ENCODE measurements at places on chromosomes 11 and 22.

DNA sequence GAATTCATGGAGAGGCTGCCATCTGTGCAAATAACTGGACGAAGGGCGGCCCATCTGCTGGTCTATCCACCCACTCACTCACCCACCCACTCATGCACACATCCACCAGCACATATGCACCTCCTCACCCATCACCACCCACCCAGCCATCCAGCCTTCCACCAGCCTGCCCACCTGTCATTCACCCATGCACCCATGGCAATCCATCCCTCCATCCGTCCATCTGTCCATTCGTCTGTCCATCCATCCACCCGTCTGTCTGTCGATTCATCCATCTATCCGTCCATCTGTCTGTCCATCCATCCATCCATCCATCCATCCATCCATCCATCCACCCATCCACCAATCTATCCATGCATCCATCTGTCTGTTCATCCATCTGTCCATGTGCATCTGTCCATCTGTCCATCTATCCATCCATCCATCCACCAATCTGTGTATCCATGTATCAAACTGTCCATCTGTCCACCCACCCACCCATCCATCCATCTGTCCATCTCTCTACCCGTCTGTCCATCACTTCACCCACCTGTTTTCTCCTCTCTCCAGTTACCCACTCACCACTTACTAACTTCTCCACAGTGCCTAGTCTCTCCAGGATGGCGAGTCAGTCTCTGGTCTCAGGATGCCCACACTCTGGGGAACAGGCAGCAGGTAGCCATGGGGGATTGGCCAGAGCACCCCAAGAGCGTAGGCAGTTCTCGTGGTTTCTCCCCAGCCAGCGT, 8.9 kb downstream of the TRPM5 start:
- DNase-seq, result no peak

DNA sequence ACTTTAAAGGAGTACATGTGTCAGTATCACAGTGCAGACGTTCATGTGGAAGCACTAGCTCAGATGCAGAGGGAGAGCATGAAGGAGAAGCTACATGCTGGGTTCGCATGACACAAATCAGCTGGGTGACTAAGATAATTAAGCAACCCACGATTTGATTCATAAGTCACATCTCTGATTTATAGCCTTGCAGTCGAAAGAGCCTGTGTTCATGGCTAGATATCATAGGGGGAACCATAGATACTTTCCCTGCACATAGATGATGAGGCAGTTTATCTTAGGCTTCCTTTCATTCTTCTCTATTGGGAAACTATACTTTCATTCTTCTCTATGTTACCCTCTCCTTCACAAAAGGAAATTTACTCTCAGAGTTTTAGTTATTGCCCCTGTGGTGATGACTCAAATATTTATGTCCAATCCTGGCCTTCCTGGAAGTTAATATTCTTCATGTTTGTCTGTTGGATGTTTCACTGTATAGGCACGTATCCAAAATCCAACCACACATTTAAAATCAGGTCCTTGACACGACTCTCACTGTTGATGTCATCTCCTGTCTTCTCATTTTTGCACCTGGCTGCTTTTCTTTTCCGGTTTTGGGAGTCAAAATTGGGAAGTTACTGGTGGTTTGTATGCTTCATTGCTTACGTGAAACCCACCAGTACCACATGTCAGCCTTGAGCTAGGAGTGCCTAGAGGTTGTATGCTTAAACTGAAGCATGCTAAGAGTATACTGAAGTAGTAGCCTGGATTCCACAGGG, 56.3 kb upstream of the SLC5A12 start:
- DNase-seq, result peak; percentile 90

DNA sequence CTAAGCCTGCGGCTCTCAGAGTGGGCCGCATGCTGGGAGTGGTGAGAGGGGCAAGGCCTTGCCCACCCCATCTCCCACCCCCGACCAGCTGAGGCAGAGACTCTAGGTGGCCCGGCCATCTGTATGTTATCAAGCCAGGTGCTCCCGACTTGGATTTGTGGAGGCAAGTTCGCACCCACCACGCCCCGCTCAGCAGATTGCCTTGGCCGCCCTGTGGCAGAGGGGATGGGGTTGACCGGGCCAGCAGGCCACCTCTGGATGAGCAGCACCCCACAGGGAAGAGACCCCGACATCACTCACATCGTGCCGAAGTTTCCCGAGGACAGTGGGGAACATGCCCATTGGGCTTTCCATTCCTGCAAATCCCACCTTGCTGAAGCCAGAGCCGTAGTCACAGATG, 40.8 kb downstream of the DHCR7 start:
- no peak for DNase-seq

- no peak for DNase-seq
These were observed 38.6 kb downstream of the NRXN2 start for GRCh38 chr11:64684357-64684756.

DNA sequence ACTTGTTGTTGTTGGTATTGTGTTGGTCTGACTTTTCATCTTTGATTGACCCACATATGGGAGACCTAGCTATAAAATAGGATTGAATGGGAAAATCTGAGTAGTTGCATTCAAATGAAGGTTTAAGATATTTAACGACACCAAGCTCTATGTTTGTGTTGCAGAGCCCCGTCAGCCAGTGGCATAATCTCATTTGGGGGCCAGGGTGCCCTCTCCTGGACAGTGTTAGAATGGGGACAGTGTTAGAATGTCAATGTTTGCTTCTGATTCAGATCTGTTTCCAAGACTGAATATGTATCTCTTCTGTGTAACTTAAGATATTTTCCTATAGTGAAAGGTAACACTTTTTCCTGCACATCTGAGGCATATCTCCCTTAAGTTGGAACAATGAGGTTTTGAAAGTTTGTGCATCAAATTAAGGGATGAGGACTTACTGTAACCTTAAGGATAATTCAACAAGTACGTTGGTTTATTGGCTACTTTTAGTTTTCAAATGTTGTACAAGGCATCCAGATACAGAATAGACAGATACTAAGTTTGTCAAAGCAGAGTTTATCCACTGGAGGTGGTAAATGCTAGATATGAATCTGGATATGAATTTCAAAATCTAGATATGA, 5.3 kb upstream of the OR52M1 start:
- peak; percentile 3 for DNase-seq

- no peak for DNase-seq
These were observed 468.6 kb downstream of the BRD1 start for GRCh38 chr22:49359076-49359475.

DNA sequence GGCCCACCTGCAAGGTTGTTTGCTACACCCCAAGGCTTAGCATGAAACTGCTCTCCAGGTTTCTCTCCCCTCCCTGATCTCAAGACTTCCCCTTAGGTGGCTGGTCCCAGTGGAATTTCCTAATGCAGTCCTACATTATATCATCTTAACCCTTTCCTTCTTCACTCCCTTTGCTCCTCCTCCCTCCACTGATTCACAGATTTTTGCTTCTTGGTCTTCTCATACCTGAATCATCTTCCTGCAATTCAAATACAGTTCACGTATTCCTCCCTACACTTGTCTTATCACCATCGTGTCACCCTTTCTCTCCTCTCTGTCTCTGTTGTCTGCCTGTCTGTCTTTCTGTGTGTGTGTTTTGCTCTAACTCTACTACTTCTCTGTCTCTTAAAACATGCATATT, 17.0 kb downstream of the MMP10 start:
- peak; percentile 8 for DNase-seq

- no peak for DNase-seq
These were observed 257.4 kb downstream of the BRD1 start for GRCh38 chr22:49570032-49570848.

GRCh38 chr11:87392665-87393064, 354.9 kb downstream of the TMEM135 start:
- DNase-seq, result no peak

DNA sequence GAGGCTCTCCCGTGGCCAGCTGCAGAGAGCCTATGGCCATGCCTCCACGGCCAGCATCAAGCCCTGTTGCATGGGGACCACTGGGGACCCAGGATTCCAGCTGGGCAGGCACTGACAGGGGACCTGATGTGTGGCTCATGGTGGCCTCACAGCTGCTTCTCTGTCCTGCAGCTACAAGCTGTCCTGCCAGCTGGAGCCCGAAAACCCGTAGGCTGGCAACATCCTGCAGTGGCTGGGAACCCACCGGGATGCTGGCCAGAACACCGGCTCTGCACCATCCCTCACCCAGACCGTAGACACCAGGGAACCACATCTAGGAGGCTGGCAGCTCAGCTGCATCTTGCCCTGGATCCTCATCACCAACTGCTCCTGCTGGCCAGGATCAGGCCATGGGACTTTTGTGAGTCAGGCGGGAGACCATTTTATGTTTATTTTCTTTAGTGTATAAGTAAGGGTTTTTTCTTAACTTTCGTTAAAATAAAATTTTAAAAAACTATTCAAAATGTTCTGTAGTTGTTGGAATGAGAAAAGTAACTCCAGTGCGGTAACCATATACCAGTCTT, 7.9 kb downstream of the RGL4 start:
- no peak for DNase-seq

DNA sequence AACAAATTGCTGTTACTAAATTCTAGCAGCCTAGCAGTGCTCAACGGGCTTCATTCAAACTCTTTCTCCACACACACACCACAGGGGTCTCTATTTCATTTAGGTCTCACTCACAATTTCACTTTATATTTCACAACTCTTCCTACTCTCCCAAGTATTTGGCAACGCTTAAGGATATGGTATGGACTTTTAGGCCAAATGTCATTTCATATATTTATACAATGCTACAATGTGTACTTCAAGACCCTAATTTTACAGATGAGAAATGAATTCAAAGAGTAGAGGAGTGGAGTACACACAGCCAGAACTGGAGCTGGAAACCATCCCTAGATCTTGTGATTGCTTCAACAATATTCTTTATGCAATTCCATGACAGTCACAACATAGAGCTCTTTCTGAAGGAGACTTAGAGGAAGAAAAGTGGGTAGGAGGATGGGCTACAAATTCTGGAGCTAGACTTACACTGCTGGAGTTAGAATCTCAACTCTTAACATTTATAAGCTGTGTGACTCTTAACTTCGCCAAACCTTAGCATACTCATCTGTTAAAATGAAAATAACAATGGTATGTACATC, 2.5 kb upstream of the MS4A13 start:
- no peak for DNase-seq

DNA sequence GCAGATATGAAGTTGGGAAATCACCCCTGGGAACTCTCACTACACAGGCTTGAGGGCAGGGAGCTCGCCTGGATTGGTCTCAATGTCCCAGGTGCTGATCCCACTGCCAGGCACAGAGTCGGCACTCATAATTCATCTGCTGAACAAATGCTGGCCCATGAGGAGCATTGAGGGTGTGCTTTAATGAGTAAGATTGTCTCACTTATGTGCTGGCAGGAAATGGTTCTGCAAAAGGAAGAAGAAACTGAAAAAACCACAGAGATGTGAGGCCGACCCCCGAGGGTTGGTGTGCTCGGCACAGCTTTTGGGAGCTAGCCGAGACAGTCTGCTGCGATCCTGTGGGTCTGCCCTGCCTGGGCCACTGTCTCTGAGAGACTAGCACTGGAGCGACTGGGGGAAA, 9.4 kb downstream of the PLAAT2 start:
- peak; percentile 65 for DNase-seq

GRCh38 chr22:44181033-44181911, 547 bp downstream of the PARVG start:
- DNase-seq, result no peak

GRCh38 chr11:81804858-81805257, 928.8 kb downstream of the FAM181B start:
- DNase-seq, result no peak

DNA sequence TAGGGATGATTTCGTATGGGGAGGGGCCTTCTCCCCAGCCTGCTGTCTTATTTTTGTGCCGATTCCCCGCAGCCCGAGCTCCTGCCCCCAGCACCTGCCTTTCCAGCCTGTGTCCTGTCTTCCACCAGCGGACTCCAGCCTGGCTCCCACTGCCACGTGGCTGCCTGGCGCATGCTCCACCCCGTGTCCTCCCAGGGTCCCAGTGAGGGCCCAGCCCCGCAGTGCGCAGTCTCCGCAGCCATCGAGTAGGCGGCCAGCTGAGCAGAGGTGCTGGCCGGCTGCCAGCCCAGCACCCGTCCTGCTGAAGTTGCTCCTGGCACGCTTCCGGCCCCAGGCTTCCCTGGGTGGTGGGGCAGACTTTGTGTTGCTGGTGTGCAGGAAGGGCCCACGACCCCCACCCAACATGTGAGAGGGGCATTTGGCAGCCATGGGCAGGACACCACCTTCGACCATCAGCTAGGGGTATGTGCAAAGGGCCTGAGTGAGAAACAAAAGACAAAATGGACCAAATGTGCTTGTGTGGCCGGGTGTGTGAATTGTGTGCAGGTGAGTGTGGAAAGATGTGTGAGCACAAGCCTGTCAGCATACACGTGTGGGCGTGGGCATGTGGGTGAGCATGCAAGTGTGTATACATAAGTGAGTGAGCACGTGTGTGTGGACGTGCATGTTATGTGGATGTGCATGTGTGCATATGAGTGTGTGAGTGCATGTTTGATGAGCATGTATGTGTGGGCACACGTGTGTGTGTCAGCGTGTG, 55.9 kb downstream of the RTN4R start:
- DNase-seq, result no peak

GRCh38 chr11:100003985-100004384, 683.1 kb upstream of the ARHGAP42 start:
- DNase-seq, result peak; percentile 91

- peak; percentile 13 for DNase-seq
These were observed 562 bp downstream of the ZBED4 start for GRCh38 chr22:49853981-49854831.

DNA sequence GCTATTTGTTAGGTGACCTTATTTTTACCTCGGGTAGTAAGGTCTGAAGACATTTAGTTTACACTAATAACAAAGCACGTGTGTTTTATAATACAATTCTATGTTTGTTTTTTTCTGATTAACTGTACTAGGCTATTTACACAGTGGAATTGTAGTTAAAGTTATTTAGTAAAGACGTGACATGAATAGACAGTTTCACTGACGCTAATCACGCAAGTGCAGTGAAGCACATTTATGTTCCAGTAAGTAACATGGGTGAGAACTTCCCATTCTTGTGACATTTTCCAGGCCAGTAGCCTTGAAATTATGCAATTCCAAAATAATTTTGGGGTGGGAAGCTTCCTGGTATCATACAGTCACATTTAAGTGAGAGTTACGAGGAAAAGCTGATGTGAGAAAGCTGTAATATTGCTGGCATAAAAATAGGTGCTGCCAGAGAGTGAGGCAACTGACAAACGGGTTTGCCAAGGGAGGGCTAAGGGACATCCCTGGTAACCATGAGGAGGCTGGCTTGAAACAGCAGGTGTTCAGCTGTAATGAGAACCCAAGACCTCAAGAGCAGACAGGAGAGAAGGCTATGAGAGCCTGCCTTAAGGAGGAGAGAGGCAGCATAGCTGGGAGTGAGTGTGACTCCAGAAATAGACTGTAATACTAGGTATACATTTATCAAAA, 378.8 kb downstream of the DCDC1 start:
- no peak for DNase-seq

DNA sequence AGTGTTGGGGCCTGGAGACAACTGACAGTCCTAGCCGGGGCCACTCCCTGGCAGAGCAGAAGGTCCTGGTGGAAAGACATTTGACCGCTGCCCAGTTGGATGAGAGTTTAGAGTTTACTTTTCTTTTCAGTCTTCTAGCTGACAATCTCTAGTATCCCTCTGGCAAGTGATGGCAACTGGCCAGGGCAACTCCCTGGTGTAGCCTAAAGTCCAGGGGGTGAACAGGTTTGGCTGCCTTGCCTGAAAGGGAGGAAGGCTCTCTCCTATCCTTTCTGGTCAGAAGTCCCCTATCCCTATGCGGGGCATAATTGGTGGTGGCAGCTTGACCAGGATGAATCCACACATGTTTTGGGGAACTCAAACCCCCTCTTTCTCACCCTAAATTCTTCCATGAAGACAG, 16.8 kb upstream of the MSANTD2 start:
- DNase-seq, result no peak

GRCh38 chr11:80096736-80097135, 655.9 kb upstream of the TENM4 start:
- peak; percentile 92 for DNase-seq

- peak; percentile 52 for DNase-seq
These were observed 36.9 kb downstream of the PACS1 start for GRCh38 chr11:66106786-66107599.

All from amniotic epithelial cell (primary cell).